D721Med (cell line): ENCODE measurements at places on chromosomes 7 and 10.

GRCh38 chr10:113385021-113385999 lies 167.5 kb upstream of the HABP2 start:
- DNase-seq: no peak

DNA sequence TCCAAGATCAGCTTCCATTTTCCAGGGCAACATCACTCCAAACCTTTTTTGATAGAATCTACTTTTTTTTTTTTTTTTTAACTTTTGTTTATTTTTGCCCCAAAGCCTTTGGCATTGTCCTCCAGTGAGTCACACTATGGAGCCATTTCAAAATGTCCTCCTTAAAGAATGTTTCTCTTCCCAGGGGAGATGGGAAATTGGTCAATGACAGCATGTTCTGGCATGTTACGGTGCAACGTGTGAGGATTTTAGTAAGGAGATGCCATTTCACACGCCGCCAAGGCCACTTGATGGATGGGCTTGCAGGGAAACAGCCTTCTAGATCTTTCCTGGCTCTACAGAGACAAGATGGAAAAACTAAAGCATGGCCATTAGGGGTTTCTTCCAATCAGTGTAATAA lies 30.7 kb upstream of the TRIL start:
- DNase-seq: no peak

DNA sequence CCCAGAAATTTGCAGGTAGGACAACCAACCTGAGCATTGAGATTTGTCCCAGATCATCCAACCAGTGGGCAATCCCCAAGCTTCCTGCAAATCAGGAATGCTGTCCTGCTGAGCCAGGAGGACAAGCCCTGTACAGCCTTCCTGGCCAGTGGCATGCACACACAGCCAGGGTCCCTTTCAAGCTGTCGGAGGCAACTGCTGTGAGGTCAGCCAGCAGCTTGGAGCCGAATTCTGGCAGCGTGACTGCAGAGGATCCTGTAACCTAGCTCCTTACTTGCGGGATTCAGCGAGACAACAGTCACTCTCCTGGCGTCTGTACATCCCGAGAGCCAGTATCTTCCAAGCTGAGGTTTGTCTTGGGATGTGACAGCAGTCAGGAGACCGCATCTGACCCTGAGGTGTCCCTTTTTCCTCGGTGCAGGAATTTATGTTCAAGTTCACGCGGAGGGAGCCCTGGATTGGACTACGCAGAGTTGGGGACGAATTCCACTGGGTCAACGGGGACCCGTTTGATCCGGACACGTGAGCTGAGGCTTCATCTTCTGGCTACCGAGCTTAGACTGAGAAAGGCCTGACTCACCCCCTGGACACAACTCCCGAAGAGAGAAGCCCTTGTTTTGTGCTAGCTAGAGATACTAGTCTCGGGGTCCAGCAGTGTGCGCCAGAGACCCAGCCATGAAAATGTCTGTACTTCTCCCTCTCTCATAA lies 18.3 kb downstream of the CLEC2L start:
- DNase-seq: no peak

GRCh38 chr7:91019686-91020385 lies 244.4 kb upstream of the FZD1 start:
- no peak for DNase-seq

DNA sequence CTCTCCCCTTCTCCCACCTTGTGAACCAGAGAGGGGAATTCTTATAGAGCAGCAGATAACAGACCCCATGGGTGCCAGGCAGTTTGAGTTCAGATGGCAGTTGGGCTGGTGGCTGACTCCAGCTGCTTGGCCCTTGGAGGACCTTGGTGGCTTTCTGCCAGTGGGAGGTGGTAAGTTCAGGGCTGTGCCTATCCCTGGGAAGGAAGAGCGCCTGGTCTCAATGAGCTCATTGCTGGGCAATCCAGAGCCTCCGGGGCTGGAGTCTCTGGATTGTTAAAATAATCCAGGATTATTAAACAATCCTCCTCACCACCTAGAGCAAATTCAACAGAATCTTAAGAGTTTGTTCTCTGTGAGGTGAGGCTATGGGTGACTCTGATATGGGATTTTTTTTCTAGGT lies 105.2 kb downstream of the FANK1 start:
- DNase-seq: no peak

GRCh38 chr10:3012223-3012622 lies 55.1 kb upstream of the PFKP start:
- DNase-seq: no peak

- DNase-seq: peak; percentile 38
Measured at GRCh38 chr7:65307651-65308299, 65.9 kb upstream of the ZNF92 start.
